ENCODE measurements at places on chromosomes 12 and 14.

GRCh38 chr12:15404485-15404884 is 82.2 kb downstream of the PTPRO start:
- DNase-seq: no peak

DNA sequence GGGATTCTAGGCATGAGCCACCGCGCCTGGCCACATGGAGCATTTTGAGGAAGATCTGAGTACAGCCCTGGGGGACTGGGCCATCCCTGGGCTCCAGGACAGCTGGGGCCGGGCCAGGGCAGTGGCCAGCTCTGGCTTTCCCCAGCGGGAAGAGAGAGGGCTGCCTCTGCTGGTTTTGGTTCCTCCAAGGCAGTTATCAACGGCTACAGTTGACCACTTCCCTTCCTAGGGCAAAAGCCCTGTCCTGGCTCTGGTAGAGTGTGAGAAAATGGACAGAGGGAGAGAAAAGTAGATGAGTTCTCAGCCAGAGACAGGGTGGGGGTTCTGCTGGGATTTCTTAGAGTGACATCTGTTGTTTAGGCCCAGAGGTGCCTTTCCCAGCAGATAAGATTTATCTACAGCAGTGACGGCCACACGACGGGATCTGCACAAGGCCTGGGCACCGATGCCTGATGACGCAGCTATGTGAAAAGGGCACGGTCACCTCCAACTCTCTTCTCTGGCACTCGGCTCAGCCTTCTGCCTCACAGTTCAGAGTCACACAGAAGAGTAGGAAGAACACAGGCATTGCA is 5.5 kb upstream of the HVCN1 start:
- DNase-seq: no peak

DNA sequence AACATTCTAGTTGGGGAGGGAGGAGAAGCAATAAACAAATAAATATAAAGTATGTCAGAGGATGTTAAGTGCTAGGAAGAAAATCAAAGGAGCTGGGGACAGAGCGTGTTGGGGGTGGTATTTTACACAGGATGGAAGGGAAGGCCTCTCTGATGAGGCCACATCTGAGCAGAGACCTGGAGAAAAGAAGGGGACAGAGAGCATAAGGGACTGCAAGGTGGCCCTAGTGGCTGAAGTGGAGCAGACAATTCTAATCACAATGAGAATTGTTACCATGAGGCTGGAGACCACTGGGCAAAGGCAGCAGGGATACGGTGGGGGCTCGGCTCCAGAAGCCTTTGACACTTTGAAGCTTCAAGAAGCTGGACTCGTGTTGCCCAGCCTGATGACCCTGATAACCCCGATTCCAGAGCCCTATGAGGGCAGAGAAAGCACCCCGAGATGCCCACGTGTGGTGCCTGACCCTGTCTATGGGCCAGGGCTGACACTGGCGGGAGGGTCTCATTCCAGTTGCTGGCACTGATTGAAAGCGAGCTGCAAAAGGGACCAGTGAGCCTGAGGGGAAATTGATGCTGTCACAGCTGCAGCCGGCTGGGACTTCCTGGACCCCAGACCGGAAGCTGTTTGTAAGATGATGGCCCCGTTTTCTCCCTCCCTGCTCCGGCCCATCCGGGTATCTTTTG is 169.1 kb downstream of the RBM19 start:
- DNase-seq: no peak

- DNase-seq: no peak
Observed at GRCh38 chr12:48013287-48013686, 9.0 kb upstream of the COL2A1 start.

GRCh38 chr14:44287858-44288257 is 219.2 kb downstream of the FSCB start:
- DNase-seq: no peak

GRCh38 chr14:52936437-52936836 is 14.4 kb downstream of the FERMT2 start:
- no peak for DNase-seq

- DNase-seq: no peak
Observed at GRCh38 chr12:57008178-57008577, 1.8 kb upstream of the ZBTB39 start.

DNA sequence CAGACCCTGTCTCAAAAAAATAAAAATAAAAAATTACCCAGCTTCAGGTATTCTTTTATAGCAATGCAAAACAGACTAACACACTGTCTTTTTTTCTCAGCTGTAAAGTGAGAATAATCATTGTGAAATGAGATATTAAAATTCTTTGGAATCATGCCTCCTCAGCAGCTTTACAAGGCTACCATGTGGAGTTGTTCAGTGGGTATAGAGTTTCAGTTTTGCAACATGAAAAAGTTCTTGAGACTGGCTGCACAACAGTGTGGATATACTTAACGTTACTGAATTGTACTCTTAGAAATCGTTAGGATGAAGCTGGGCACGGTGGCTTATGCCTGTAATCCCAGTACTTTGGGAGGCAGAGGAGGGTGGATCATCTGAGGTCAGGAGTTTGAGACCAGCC is 15.7 kb upstream of the MAPKAPK5 start:
- no peak for DNase-seq

GRCh38 chr12:25518512-25518911 is 34.6 kb downstream of the LMNTD1 start:
- DNase-seq: no peak

DNA sequence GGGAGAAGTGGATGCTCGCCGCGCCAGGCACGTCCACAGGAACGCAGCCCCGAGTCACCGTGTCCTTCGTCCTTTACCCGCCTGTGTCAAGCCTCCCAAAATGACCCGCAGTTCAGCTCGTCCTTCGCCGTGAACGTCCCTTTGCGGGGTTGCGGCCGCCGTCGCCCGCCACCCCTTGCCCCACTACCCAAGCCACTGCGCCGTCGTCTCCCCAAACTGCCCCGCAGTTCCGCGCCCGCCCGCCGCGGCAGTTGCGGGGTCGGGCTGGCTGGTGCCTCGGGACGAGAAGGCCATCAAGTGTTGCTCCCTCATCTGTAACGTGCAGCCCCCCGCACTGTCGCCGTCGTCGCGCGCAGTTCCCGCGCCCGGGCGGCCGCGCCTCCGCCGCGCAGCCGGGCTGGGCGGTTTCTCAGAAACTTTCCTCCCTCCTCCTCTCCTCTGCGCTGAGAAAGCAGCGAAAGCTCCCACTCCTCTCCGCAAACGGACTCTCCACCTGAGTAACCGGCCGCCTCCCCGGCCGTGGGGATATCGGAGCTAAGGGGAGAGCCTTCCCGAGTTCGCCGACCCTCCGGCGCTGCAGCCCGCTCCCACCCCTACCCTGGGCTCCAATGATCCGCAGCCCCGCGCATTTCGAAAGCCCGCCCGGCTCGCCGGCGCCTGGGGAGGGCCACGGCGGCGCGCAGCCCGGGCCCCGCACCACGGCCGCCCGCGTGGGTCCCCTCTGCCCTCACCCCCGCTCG is 6.7 kb downstream of the CDKN1B start:
- no peak for DNase-seq

- DNase-seq: no peak
Observed at GRCh38 chr14:94591871-94592270, 10.6 kb downstream of the SERPINA5 start.

DNA sequence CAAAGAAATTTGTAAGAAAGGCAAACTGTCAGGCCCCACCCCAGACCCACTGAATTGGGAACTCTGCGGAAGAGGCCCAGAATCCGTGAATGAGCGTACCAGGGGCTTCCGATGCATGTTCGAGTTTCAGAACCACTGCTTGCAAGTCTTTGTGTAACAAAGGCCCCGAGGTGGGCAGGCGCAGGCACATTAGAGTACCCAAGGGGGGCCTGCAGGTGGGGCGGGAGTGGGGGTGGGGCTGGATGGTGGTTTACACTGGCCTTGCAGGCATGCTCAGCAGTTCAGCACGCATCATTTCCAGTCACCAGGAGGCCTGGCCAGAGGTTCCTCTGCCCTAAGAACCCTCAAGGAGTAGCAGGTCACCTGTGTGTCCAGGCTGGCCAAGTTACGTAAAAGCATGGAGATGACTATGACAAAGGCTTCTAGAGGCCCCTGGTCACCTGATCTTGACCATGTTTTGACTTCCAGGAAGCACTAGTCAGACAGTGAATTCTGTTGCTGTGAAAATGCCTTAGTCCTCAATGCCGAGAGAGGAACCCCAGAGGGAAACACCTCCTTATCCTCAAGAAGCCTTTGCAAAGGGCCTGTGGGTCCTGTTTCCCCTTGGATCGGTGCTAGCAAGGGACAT is 33.2 kb upstream of the IRF2BPL start:
- DNase-seq: no peak

DNA sequence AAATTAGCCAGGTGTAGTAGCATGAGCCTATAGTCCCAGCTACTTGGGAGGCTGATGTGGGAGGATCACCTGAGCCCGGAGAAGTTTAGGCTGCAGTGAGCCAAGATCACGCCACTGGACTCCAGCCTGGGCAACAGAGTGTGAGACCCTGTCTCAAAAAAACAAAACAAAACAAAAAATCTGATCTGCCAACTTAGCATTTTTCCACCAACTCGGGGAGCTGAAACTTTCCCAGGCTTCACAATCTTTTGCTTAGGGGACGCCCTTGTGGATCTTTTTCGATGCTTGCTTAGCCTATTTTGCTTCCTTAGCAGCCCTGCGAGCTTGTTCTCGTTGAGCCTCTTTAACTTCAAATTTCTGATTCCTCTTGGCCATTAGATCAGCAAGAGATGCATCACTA is 13.8 kb downstream of the CCDC177 start:
- no peak for DNase-seq

- DNase-seq: no peak
Observed at GRCh38 chr12:107490010-107490409, 195.6 kb upstream of the PWP1 start.

- no peak for DNase-seq
Observed at GRCh38 chr12:44295958-44296623, 460.2 kb downstream of the TMEM117 start.

- DNase-seq: no peak
Observed at GRCh38 chr14:86124328-86124727, 594.4 kb downstream of the FLRT2 start.

DNA sequence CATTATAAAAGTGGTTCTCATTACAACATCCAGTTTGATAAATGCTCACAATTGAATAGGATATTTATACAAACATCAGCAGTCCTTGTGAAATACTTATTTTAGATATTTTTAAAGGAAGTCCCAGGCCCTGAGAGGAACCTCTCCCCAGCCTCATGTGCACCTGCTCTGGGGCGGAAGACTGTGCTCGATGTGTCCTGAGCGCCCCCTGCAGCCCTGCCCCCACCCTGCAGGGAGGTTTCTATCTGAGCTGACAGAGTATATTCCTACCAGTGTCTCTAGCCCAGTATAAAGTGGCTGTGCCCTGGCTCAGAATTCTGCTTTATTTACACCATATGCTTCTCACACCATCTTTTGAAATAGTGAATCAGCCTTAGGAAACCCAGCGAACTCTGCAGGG is 1349.1 kb downstream of the TMEM121 start:
- no peak for DNase-seq

DNA sequence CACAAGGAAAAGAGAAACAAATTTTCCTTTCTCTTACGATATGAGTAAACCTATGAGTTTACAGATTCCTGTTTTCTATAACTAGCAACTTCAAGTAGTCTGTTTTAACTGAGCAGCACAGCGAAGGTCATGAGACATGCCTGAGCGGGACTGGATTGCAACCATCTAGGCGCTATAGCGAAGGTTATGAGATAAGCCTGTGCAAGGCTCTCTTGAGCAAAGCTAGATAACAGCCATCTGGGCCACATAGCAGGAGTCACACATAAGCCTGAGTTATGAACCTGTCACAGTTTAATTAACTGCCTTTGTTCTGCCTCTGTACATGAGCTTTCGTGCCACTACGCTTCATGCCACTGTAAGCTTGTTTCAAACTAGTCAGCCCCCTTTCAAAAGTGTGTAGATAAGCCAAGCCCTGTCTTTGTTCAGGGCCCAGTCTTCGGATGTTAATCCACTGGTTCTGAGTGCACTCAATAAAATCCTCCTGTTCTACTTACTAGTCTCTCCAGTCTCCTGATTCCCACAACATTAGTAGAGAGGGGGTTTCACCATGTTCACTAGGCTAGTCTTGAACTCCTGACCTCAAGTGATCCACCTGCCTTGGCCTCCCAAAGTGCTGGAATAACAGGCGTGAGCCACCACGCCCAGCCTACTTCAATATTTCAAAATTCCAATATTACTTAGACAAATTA is 47.1 kb downstream of the SEC23A start:
- no peak for DNase-seq

- DNase-seq: no peak
Observed at GRCh38 chr12:54282949-54283593, 2.5 kb downstream of the HNRNPA1 start.

- DNase-seq: no peak
Observed at GRCh38 chr12:71092290-71092689, 65.5 kb downstream of the TSPAN8 start.

DNA sequence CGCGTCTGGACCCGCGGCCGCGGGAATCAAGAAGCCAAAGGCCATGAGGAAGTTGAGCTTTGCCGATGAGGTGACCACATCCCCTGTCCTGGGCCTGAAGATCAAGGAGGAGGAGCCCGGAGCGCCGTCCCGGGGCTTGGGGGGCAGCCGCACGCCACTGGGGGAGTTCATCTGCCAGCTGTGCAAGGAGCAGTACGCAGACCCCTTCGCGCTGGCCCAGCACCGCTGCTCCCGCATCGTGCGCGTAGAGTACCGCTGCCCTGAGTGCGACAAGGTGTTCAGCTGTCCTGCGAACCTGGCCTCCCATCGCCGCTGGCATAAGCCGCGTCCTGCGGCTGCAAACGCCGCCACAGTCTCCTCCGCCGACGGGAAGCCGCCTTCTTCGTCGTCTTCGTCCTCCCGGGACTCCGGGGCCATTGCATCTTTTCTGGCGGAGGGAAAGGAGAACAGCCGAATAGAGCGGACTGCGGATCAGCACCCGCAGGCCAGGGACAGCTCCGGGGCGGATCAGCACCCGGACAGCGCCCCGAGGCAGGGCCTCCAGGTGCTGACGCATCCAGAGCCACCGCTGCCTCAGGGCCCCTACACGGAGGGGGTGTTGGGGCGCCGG is 1.0 kb downstream of the INSM2 start:
- DNase-seq: no peak

DNA sequence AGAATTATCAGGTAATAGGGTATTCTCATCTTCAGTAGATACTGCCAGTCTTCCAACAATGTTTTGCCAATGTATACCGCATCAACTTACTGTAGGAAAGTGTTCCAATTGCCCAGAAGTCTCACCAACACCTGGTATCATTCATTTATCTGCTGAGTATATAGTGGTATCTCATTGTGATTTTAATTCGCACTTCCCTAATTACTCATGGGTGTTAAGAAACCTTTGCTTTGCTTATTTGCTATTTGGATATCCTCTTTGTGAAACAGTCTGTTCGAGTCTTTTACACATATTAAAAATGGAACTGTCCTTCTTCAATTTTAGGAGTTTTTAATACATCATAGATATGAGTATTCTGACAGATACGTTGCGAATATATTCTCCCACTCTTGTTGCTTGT is 6.1 kb downstream of the TM7SF3 start:
- DNase-seq: no peak

Data from activated CD8-positive, alpha-beta memory T cell treated with anti-CD3 and anti-CD28 coated beads for 4 hours (primary cell).